CD14-positive monocyte (primary cell): ENCODE measurements at places on chromosomes 6 and 20.

DNA sequence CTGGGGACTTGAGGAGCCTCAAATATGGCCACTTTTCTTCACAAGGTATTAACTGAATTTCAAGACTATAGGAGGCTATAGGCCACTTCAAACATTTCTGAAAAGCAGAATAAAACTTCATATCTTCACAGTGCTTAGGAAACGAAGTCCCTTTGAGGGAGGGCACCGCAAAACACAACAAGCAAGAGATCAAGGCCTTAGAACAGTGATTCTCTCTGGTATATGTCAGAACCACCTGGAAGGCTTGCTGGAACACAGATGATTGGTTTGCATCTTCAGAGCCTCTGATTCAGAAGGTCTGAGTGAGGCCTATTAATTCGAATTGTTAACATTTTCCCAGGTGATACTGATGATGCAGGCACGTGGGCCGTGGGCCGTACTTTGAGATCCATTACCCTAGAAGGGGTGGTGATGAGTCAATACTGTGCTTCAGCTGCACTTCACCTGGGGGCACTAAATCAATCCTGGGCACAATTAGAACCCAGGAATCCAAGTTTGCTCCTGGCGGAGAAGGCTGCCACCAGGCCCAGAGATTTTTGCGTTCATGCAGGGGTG, 10.7 kb downstream of the SUN5 start:
- DNase-seq = no peak

DNA sequence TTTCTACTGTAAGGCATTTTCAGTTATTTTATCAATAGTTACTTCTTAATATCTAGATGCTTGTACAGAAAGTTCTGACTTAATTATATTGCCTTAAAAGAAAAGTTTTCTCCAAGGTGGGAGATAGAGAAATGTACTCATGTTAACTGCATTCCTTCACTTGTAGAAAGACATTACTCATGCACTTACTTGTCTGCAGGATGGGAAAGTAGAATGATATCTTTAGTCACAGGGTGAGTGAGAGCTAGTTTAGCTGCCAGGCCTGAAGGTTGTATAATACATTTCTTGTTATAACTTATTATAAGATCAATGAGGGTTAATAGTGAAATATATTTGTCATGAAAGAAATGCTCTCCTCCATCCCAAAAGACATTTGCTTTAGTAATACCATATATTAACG, 92.1 kb downstream of the CRYBG1 start:
- DNase-seq = no peak

DNA sequence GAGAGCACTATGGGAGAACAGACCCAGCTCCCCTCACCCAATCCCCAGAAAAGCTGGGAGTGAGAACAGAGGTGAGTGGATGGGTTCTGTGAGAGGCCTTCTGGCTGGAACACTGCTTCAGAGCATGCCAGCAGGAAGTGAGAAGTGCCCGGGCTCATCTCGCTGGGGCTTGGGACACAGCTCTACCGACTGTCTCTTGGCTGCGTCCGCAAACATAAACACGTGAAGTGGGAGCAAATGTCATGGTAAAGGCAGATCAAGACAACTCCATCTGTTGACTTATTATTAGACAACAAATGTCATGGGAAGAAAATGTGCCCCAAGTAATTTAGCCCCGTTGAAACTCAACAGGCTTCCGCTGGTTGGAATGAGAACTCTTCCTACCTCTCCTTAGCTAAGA, 25.9 kb downstream of the GNAS-AS1 start:
- DNase-seq = no peak

- DNase-seq = no peak
Observed at GRCh38 chr6:39137245-39137644, 22.3 kb upstream of the SAYSD1 start.

- DNase-seq = peak; percentile 21
Observed at GRCh38 chr6:166253778-166254204, 54.4 kb downstream of the PRR18 start.

GRCh38 chr20:44601801-44602204, 19.4 kb downstream of the PKIG start:
- no peak for DNase-seq

- no peak for DNase-seq
Observed at GRCh38 chr6:78502386-78502887, 364.9 kb upstream of the IRAK1BP1 start.

DNA sequence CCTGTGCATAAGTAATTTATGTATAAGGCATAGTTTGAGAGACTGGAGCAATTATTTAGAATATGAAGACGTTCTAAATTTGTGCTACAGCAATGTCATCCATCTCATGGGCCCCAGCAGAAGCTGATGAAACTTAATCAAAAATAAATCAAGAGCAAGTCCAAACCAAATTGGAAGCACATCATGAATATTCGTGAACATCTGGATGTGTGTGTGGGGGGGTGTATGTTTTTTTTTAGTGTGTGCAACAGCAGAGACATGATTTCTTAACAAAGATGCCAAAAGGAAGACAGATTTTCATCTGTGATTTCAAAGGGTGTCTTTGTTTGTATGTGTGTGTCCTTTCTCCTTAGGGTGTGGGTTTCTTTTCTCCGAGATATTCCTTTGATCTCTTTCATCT, 58.9 kb downstream of the SASH1 start:
- DNase-seq = no peak

DNA sequence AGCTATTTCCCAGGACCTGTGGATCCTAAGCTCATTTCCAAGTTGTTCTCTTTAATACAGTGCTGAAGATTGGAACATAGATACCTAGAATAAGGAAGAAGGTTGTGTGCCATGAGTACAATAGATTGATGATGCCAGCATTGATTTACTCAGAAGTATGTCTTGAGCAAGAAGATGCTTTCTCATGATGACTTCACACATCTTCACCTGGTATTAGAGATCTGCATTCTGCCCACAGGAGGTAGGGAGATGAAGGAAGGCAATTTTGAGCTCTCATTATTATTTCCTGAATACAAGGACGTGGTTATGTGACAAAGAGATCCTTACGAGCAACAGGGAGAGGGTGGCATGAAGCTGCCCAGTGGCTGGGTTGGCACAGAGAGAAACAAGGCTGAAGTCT, 20.0 kb upstream of the ZNF165 start:
- DNase-seq = no peak

DNA sequence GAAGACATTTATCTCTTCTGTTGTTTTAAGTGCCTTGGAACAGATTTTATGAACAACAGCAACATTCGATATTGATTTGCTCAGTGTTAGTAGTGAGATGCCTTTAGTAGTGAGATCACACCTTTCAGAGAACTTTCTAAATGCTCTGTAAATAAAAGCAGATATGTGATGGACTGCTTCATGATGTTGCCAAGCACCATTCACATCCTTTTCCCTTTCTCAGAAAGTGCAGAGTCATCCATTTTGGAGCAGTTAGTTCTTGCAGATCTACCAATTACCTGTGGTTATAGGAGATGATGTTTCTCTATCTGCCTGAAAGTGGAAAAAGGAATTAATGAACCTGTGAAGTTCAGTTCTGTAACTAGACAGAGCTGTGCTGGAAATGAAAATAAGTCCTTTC, 27.0 kb downstream of the CBFA2T2 start:
- DNase-seq = no peak

- no peak for DNase-seq
Observed at GRCh38 chr6:34950849-34951248, 61.8 kb downstream of the ANKS1A start.

- DNase-seq = peak; percentile 18
Observed at GRCh38 chr20:56423211-56423610, 11.2 kb downstream of the CASS4 start.

GRCh38 chr6:80022803-80023202, 18.4 kb downstream of the TTK start:
- DNase-seq = no peak

- no peak for DNase-seq
Observed at GRCh38 chr6:169501128-169501527, 200.7 kb downstream of the WDR27 start.

GRCh38 chr20:21615617-21616080, 89.8 kb upstream of the PAX1 start:
- no peak for DNase-seq

- no peak for DNase-seq
Observed at GRCh38 chr20:3757268-3757667, 10.3 kb downstream of the ADISSP start.

DNA sequence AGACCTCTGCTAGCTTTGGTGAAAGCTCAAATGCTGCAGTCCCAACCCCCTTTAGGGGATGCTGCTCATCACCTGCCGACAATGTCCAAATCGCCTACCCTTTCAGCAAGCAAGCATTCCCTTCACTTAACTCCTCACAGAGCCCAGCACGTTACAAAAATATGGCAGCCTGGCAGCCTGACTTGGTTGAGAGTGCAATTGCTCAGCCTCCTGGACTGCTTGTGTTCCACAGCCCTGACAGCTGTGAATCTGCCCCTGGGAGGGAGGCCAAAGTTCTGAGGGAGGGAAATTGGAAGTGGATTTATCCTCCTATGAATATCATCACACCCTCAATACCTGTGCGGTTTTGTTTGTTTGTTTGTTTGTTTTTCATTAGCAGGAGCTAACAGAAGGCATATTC, 231.0 kb downstream of the HIVEP2 start:
- DNase-seq = no peak

GRCh38 chr6:168695701-168696100, 254.7 kb downstream of the SMOC2 start:
- DNase-seq = no peak

- DNase-seq = no peak
Observed at GRCh38 chr20:59148701-59149493, 14.7 kb upstream of the ZNF831 start.

DNA sequence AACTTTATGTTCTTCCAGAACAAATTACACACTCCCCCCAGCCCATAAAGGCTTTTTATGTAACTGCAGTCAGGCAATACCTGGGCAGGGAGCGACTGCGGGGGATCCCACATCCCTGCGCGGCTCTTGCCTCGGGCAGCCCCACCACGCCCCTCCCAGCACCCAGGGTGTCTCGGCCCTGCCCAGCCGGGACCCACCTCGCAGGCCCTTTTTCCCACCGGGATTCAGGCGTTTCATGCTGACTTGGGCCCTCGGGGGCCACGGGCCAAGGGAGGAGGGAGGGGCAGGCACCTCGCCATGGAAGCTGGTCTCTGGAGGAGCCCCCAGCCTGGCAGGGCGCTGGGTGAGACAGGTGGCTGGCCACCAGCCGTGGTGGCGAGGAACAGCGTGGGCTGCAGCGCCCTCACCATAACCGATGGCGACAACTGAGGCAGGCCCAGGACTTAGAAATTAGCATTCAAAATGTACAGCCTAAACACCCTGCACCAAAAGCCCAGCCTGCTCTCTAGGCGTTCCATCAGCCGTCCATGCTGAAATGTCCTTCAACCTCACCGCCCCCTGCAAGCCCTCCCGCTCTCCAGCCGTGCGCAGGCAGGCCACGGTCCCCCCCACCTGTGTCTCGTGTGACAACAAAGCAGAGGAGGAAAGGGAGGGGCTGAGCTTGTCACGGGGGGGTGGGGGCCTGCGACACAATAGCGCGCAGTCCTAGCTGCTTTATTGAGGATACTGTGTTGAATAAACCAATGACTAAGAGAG, 15.1 kb upstream of the FOXC1 start:
- DNase-seq = no peak

DNA sequence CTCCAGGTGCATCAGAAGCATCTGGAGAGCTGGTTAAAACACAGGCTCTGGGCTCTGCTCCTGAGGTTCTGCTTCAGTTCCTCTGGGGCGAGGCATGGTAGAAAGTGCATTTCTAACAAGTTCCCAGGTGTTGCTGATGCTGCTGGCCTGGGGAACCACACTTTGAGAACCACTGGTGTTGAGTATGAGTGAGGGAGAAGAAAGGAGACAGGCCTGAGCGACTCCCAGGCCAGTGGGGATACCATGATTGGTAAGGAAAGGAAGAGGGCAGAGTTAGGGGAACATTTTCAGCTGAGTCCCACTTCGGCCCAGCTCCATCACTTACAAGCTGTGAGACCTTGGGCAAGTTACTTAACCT, 36.8 kb downstream of the KIAA1755 start:
- DNase-seq = no peak

GRCh38 chr20:50625986-50626677, 65.2 kb downstream of the RIPOR3 start:
- DNase-seq = no peak

DNA sequence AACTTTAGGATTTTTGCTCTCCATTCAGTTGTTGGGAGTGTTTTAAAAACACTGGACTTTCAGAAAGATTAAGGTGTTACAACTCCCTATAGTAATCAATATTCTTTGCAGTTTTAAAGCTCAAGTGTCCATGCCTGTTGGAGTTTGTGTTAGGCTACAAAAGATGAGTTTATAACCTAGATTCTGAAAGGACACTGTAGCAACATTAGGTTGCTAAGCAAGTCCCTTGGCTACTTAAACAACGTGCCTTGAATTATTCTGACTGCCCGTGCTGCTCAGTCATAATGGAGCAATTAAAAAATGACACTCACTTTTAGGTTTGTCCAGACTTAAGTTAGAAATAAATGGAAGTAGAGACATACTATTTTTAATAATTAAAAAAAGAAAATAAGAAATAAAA, 41.0 kb downstream of the KLHL32 start:
- no peak for DNase-seq

DNA sequence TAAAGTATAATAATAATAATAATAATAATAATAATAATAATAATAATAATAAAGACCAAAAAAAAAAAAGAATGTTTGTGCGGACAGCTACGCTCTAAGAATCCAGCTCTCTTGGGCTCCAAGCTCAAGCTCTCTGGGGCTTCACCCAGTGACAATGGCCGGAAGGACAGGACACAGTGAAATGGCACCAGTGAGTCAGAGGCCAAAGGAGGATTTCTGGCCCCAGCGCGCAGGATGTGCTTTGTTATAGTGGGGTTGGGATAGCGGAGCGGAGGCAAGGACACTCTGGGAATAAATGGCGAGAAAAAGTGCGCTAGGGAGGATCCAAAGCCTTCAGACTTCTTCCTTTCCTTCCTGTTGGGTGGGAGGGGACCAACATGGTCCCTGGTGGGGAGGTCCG, 38.2 kb downstream of the HLA-A start:
- no peak for DNase-seq

GRCh38 chr6:22102671-22103070, 194.2 kb downstream of the PRL start:
- no peak for DNase-seq

GRCh38 chr6:103268335-103268734, 1591.4 kb downstream of the HACE1 start:
- DNase-seq = no peak

DNA sequence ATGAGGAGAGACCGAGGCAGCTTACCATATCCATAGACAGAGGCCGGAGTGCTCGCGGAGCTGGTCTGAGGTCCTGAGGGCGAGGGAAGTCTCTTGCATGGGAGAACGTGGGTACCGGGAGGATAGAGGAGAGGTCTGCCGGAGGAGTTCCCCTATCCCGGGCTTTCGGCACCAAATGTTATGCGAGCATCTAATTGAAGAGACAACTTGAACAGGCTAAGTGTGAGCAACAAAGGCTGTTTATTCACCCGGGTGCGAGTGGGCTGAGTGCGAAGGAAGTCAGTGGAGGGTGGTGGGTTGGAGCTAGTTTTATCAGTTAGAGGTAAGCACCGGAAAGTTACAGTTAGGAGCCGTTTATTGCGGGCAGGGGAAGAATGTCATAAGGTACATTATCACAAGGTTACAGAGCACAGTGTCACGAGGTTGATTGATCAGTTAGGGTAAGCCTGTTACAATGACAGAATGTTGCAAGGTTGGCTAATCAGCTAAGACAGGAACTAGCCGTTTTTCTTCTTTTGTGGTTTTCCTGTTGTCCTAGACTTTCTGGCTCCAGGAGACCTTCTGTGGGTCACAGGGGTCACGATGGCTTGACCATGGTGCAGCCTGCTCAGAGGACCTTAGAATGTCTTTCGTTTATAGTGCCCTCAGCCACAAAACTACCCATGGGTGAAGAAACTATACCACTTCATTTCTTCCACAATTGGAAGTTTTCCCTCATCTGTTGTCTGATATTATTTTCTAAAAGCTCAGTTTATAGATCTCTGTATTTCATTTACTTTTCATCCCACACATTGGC, 746.0 kb upstream of the ADGRB3 start:
- no peak for DNase-seq

GRCh38 chr20:19709635-19710335, 48.3 kb upstream of the RIN2 start:
- no peak for DNase-seq
